Putamen (tissue), 1 donor: ENCODE measurements at places on chromosomes 5 and 9.
A peak's percentile ranks its signal among the peaks of the same experiment; 100 is the strongest.

GRCh38 chr9:14212077-14212476 lies 101.9 kb downstream of the NFIB start:
- DNase-seq: no peak

GRCh38 chr5:10372726-10373709 lies 19.5 kb downstream of the MARCHF6 start:
- no peak for DNase-seq

DNA sequence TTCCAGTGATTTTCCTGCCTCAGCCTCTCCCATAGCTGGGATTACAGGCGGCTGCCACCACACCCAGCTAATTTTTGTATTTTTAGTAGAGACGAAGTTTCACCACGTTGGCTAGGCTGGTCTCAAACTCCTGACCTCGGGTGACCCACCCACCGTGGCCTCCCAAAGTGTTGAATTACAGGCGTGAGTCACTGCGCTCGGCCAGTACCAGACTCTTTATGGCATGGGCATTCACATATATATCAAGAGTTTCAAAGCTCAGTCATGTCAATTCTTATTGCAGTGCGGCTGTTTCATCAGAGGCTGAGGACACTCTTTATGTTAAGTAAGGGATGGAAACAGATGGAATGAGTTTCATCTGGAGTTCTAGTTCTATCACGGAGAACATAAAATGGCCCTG lies 315.2 kb upstream of the CDH6 start:
- DNase-seq: no peak

DNA sequence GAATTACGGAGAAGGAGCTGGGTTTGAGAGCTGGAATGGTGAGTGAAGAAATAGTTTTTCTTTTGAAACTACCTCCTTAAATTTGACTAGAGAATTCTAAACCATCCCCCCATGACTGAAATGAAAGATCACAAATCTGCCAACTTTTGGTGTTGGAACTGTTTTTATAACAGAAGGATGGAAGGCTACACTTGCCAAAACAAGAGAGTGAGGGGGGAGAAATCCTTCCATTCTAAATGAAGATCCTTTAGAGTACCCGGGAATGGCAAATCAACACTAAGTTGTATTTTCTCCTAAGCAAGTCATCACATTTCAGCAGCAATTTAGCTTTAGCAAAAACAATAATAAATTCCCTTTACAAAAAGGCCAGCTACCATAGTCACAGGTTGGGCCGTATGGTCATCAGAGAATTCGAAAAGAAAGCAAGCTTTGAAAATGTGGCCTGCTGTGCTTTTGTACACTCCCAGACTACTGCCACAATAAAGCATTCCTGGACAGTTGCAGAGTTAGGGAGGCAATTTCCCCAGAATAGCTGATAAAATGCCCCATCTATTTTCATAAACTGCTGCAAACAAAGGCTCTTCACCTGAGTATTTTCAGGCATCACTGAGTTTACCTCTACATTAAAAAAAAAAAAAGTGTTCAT lies 25.0 kb upstream of the FREM1 start:
- DNase-seq: no peak

DNA sequence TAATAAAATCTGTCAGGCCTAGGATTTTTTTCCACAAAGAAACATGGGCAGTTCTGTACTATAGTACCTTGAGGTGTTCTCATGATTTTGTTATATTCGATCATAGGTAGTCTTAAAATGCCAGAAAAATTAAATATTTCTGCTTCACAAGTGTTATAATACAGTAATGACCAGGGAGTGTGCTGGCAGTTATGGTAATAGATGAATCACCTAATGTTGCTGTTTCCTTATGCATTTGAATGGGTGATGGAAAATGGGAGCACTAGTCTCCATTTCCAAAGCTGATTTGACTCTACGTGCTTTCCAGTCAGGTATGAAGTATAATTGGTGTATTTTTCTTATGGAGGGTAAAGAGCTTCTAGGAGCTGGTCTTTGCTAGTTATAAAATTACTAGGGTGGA lies 23.8 kb downstream of the OGN start:
- no peak for DNase-seq

GRCh38 chr5:158235159-158235547 lies 376.2 kb upstream of the CLINT1 start:
- no peak for DNase-seq

DNA sequence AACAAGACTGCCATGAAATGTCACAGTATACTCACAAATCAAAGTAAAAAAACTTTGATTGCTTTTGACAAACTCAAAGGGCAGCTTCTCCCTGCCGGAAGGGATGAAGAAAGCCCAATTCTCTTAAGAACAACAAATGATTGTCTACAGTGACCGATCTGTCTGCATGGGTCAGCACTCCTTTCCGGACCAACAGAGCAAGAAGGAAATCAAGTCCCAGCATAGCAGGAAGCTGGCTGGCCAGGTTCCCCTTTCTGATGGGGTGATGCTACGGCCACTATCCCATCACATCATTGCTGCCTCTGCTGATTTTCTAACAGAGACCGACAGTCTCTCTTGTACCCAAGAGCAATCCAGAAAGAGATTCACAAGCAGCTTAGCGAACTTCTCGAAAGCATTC lies 692 bp downstream of the C1QTNF3 start:
- DNase-seq: peak; percentile 39

DNA sequence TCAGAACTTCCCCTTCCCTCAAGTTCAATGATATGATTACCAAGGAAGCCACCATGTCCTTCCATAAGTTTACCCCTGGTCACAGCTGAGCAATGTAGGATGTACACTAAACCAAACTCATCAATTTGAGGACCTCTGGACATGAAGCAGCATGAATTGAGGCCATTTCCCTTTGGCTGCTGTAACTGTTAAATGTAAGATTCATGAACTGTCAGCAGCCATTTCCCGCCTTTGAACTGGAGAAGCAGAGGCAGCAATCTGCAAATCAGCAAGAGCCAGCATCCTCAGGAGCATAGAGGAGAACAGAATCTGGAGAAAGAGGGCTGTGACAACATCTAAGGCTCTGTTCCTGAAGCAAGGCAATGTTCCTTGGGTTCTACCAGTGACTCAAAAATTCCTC lies 104.3 kb upstream of the PTGER4 start:
- no peak for DNase-seq

GRCh38 chr5:36058776-36059175 lies 7.9 kb downstream of the UGT3A2 start:
- DNase-seq: no peak

GRCh38 chr5:77076961-77077828 lies 9.9 kb downstream of the ZBED3 start:
- peak; percentile 76 for DNase-seq

DNA sequence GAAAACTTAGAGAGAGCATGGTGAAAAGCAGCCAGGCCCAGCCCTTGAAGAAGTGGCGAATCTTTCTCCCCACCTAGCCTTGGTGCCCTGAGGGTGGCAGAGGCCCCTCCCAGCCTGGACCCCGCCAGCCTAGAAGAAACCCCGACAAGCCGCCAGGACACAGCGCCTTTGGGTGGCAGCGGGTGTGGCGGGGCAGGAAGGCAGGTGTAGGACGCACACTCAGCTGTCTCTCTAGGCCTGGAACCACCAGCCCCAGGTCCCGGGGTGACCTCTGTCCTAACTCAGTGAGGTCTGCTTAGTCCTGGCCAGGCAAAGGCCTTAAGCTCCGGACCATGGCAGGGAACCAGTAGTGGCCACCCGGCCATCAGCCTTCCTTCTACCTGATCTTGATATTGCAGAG lies 178.3 kb downstream of the BARX1 start:
- no peak for DNase-seq

DNA sequence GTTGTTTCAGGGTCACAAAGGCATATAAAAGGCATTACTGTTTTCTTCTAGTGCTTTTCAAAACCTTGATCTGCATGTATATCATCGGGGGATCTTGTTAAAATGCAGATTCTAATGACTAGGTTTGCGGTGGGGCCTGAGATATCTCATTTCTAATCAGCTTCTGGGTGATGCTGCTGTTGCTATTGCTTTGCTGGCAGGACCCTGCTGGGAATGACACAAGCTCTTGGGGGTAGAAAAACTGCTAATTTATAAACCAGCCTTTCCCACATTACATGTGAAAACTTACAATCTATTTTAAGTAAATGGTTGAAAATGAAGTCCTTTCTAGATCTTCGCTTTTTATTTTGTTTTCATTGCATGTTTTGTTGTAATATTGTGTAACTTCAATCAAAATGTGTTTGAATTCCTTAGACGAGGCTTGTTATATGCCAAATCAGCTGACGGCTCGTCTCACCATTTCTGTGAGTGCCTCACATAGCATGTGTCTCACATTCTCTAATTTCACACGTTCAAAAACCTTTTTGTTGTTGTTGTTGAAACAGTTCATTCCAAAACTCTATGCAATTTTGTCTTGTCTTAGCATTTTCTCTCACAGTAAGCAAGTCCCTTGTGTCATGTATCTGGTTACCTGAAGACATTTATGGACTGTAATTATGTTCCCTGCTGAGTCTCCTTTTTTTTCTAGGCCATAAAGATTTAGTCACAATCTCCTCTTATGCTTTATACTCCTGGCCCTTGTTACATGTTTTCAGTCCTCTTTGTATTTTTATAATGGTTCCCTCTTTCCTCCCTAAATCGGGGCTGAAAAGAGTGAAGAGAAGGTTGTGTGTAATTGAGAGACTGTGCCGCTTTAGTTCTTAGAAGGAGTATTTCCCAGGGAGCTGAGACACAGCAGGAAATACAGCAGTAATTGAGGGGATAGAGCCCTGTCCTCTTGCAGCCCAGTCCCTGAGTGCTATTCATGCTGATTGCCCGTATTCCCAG lies 521.0 kb upstream of the SEMA6A start:
- no peak for DNase-seq

DNA sequence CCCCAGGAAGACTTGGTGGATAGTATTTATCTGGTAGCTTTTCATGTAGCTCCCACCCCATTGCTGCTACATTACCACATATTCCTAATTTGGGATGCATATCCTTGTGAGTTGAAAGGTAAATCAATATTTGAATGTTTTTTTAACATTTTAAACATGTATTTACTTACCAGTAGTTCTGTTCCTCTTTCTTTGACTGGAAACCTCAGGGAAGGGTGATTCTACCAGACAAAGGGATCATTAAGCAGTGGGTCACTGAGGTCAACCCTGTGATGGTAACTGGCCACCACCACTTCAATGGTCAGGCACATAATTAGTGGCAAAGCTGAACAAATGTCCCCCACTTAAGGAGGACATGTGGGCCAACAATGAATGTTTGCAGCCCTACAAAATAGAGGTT lies 27.2 kb upstream of the KLF9 start:
- DNase-seq: no peak

DNA sequence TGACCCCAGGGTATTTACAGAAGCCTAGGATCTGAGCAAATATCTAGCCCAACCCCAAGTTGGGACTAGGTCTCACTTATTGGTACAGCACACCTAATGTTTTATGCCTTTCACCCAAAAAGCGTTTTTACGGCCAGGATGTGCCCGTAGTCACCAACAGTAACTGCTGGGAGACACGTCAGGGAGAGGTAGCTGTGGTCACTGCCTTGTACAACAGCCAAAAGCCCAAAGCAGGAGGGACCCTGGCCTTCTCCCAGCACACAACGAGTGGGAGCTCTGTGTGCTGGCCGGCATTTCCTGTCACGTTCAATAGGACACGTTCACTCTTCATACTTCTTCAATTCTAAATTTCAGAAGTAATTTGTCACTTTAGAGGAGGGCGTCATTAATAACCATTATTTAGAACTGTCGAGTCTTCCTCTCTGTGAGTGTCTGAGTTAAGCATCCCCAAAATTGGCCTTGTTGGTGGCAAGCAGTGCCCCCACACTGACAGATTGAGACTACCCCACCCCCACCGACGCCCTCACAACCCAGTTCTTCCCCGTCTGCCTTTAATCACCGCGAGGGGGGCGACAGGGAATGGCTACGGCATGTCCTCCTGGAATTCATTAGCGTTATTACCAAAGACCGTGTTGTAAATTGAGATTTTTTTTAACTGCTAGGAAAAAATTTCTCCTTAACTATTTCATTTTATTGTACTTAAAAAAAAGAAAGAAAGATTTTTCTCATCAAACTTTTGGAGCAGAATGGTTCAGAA lies 80.7 kb downstream of the MVB12B start:
- DNase-seq: no peak

DNA sequence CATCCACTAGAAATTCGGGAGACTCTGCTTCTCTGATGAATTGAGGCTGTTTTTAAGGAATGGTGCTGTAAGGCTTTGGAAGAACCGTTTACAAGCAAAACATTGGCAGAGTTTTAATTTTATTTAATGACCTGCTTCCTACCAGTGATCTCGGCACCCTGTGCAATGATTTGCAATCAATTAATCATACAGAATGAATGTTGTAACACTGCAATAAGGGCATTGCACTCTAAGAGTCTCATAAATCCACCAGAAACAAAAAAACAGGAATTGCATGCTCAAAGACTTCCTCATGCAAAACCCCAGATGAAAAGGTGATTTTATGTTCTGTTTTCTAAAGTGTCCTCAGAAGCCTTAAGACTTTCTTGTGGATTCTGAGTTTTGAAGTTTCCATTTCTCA lies 295.7 kb downstream of the ARHGEF28 start:
- DNase-seq: no peak

- DNase-seq: no peak
Observed at GRCh38 chr9:26426551-26427131, 466.0 kb downstream of the CAAP1 start.

- DNase-seq: no peak
Observed at GRCh38 chr5:109324351-109324750, 85.4 kb downstream of the PJA2 start.

DNA sequence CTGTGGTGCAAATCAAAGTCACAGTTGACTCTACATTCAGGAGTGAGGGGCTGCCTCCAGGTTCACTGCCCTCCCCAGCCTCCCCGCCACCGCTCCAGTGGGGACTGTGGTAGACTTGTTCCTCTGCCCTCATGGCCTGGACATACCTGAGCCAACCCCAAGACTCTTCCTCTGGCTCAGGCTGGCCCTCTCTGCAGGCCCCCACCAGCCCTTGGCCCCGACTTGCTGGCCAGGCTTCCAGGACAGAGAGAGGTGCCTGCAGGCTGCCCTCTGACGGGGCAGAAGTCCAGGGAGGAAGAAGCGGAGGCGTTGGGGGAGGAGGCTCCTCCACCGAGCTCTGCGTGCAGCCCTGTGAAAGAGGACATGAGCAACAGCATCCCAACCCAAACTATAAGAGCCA lies 2.8 kb upstream of the SARDH start:
- DNase-seq: no peak

DNA sequence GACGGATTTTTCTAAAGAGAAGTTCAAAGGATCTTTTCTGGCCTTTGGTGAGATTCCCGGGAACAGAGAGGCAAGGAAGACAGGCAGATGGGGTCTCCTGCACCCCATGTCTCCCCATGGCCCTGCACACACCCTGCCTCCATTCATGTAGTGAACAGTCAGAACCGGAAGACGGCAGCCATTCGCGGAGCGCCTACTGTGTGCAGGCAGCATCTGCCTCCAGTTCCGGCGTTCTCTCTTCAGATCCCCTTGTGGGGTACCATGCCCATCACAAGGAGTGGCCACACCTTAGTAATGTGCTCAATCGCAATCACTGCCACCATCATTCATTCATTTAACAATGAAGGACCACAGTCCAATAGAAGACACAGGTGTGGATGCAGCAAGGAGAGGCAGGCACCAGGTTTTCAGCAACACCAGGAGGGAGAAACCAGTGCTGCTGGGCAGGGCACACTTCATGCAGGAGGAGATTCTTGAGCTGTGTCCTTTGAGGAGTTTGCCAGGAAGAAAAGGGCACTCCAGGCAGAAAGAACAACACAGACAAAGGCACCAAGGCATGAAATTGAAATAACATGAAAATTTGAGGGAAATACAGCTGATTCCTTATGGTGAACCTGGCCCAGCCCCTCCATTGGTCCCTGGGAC lies 171.5 kb upstream of the PHYKPL start:
- DNase-seq: no peak

GRCh38 chr9:116420993-116421538 lies 266.0 kb upstream of the TRIM32 start:
- no peak for DNase-seq

- DNase-seq: peak; percentile 73
Observed at GRCh38 chr5:109688630-109688969, 1.1 kb upstream of the MAN2A1 start.
